ENCODE measurements at places on chromosomes 7 and 10. TPM values are rescaled to one million over a fixed set of nuclear protein-coding genes. Genes with fewer than 3 reads are reported as not detected.

Gene IL2RA
- total RNA-seq: 0.37 TPM

Gene NPY
- total RNA-seq: 4.3 TPM

Gene FOXP2
- 85.2 TPM for total RNA-seq

Gene ZMIZ2
- total RNA-seq: 13.3 TPM

DNA sequence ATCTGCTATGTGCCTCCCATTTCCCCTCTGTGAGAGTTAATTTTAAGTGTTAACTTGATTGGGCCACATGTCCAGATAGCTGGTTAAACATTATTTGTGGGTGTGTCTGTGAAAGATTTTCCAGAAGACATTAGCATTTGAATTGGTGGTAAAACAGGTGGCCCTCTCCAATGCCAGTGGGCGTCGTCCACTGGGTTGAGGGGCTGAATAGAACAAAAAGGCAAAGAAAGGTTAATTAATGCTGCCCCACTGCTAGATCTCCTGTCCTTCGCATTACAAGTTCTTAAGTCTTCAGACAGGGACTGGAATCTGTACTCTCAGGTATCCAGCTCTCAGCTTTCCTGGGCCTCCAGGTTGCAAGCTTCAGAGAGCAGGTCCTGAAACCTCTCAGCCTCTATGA is 1160.9 kb upstream of the LRRN3 start:
- DNase-seq: no peak

DNA sequence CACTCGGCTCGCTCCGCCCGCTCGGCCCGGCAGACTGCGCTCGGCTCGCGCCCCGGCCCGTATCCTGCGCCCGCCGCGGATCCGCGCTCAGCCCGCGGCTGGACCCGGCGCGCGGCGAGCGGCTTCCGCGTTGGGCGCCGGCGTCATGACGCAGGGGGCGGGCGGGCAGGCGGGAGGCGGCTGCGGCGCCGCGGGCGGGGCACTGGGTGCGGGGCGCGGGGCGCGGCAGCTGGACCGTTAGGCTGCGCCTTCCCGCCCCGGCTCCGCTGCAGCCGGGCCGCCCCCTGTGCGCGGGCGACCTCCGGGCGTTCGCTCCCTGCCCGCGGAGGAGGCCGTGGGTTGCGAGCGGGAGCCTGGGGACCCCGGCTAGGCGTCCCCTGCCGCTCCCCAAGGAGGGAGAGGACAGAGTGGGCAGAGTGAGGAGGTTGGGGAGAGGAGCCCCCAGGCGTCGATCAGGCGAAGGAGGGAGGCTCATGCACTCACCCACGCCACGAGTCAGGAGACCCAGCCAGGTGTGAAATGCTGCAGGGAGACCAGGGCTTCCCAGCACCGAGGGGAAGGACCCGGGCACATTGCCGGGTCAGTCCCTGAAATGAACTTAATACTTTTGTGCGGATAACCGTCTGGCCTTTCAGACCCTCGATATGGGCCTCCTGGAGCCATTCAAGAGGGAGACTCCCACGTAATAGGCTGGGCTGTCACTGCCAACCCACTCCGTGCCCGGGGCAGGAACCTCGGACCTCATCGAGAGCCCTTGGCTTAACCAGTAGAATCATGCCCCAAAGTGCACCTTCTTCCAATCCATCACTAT is at the start of gene PIP4K2A:
PIP4K2A (minus strand) TSS at position 100 of the 811 bp plus-strand sequence. CDS start 252 bp downstream, outside the sequence.
- no peak for DNase-seq

- no peak for DNase-seq
Observed at GRCh38 chr7:37040330-37040729, 316.0 kb upstream of the AOAH start.

DNA sequence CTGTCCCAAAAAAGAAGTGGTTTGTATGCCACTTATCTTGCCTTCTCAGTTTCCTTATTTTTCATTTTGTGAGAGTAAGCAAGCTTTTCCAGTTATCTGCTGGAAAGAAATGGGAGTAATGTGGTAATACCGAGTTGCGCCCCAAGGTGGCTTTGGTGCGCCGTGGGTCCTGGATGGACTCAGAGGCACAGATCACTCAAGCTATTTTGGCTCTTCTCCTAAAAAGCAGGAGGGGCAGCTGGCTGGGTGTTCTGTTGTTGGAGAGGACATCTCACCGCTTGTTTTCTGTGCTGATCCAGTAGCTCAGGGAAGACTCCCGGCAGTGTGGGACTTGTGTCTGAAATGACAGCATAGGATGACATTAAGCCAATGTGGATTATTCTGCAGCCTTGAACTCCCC is 16.4 kb downstream of the PRKRIP1 start:
- no peak for DNase-seq

- no peak for DNase-seq
Observed at GRCh38 chr7:139871820-139872219, 42.8 kb downstream of the TBXAS1 start.

All from urinary bladder (tissue), 4 donors.